ENCODE measurements at places on chromosomes 11 and 22.

- DNase-seq = no peak
Measured at GRCh38 chr22:24519496-24519895, 24.4 kb downstream of the UPB1 start.

- no peak for DNase-seq
Measured at GRCh38 chr11:30753994-30754393, 167.8 kb upstream of the MPPED2 start.

- no peak for DNase-seq
Measured at GRCh38 chr11:14423633-14424032, 64.7 kb upstream of the RRAS2 start.

GRCh38 chr22:44448271-44448830, 49.7 kb downstream of the RTL6 start:
- no peak for DNase-seq

- no peak for DNase-seq
Measured at GRCh38 chr11:121029153-121029552, 5.3 kb downstream of the TBCEL start.

DNA sequence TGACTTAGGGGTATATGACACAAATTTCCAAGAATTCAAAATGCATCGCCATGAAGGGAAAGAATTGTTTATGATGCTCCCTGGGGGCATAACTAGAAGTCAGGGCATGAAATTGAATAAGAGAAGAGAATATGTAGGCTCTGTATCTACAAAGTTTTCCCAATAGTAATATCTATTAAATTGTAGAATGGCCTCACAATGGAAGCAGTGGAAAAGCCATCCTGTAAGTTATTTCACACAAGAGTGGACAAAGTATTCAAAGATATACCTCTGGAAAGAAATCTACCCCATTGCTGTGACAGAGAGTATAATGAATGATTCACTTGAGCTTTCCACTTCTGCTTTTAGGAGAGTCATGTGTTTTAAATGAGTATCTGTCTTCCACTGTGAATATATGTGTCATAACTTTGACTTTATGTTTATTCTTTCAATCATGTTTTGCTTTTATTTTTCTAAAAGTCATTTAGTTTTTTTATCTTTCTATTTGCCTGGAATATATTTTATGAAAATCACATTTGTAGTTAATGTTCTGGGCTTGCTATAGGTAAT, 65.7 kb upstream of the DDI1 start:
- DNase-seq = no peak

DNA sequence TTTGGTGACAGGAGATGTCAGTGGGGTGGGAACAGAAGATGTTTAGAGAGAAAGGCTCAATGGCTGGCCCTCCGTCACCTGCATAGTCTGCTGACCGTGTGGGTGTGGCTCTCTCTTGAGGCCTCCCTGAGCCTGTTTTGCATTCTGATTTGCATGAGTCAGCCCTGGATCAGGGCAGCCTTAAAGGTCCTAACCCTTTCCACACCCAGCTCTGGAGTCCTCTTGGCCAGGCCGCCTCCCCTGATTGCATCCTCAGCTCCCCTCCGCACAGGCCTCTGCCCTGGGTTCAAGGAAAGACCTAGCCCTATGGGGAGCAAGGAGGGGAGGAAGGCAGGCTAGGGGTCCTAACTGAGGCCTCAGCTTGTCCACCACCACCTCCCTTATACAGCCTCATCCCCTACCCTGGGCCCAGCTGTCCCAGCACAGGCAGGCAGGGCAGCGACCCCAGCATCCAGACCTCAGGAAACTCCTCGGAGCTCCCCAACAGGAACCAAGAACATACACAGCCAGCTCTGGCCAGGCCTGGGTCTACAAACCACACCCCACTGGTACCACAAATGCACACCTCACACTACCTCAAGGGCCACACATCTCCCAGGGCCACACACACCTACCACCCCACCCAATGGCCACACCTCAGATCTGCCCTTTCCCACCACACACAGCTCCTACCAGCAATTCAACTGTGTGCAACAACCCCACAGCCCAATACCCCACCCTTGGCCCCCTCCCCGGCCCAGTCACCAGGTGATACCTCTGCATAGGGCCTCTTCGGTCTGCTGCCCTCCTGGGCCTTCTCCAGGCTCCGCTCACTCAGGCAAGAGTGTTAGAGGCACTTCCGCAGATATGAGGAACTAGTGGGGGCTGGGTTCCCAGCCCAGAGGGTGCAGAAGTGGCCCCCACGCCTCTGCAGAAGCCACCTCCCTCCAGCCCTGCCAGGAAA, 13.7 kb downstream of the ARAP1 start:
- no peak for DNase-seq

DNA sequence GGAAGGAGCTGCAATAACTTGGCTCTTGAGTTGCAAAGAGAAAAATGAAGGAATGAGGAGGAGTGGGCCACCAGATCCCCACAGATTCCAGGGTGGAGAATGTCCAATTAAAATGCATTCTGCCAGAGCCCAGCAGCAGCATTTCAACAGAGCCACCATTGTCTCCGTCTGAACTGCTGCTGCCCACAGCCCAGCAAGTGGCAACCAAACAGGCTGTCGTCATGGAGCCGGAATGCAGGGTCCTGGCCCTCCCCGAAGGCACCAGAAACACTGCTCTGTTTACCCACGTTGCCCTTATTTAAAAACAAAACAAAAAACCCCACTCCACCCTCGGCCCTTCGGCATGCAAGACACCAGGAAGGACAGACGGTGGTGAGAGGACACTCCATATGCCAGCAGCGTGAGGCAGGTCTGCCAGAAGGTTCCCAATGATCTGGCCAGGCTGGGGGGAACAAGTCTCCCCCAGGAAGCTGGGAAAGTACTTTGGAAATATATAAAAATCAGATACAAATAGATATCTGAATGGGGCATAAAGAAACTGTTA, 32.5 kb downstream of the PLEKHA7 start:
- no peak for DNase-seq
